ENCODE measurements at places on chromosomes 1 and 21. TPM values are rescaled to one million over a fixed set of nuclear protein-coding genes. Genes with fewer than 3 reads are reported as not detected.

DMRTA2 gene
- not detected for total RNA-seq

SHISAL2A gene
- not detected for total RNA-seq

SLC25A34 gene
- 0.10 TPM for total RNA-seq

DNA sequence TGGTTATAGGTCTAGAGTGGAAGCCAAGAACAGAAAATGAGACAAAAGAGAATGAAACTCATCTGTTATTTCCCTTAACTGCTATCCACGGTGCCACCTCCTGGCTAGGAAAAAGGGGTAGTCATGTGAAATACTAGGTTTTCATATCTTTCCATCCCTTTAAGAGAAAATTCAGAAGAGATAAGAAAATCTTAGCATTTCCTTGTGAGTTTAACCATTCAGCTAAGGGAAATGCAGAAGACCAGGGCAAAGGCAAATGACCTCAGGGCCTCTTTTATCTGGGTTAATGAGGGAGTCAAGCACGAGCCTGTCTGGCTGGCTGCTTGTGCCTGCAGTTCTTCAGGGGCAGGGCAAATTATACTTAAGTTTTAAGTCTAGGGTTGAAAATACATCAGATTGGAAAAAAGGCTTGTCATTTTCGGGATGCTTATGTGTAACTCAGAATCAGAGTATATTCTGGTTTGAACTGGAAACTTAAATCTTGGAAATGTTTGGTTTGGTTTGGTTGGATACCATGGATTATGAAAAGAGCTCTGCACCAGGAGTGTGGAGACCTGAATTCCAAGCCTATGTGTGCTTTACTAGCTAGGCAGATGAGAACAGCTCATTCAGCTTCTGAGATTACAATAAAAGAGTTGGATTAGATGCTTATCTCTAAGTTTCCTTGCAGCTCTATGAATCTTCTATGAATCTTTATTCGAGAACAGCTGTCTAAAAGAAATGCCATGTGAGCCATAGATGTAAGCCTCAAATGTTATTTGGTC lies 19.9 kb downstream of the NIBAN1 start:
- no peak for ATAC-seq

DNA sequence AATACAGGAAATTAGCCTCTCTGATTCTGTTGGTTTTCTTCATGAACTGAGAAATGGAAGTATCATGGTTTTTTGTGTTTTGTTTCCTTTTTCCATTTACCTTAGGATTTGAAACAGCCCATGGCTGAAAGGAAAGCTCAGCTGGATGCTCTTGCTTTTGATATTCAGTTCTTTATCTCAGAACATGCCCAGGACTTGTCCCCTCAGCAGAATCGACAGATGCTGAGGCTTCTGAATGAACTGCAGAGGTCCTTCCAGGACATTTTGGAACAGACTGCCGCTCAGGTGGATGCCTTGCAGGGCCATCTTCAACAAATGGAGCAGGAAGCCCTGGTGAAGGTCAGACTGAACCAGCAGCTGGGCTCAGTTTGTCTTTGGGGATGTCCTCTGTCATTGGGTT lies 142.4 kb downstream of the MACF1 start:
- no peak for ATAC-seq

DNA sequence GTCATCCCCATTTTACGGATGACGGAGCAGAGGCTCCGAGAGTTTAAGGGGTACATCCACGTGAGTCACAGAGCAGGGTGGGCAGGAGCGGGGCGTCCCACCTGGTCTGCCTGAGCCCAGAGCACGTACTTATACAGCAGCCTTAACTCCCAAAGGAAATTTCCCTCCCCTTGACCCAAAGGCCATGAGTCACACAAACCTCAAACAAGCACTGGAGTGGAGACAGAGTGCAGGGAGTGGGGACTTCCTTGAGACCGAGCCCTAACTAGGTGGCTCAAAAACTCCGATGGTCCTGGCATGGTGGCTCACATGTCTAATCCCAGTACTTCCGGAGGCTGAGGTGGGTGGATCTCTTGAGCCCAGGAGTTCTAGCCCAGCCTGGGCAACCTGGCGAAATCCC lies 141.6 kb upstream of the KLHDC7A start:
- ATAC-seq, result no peak

Measured in gastroesophageal sphincter (tissue), 4 donors.